ENCODE measurements at places on chromosomes 2 and 18.

DNA sequence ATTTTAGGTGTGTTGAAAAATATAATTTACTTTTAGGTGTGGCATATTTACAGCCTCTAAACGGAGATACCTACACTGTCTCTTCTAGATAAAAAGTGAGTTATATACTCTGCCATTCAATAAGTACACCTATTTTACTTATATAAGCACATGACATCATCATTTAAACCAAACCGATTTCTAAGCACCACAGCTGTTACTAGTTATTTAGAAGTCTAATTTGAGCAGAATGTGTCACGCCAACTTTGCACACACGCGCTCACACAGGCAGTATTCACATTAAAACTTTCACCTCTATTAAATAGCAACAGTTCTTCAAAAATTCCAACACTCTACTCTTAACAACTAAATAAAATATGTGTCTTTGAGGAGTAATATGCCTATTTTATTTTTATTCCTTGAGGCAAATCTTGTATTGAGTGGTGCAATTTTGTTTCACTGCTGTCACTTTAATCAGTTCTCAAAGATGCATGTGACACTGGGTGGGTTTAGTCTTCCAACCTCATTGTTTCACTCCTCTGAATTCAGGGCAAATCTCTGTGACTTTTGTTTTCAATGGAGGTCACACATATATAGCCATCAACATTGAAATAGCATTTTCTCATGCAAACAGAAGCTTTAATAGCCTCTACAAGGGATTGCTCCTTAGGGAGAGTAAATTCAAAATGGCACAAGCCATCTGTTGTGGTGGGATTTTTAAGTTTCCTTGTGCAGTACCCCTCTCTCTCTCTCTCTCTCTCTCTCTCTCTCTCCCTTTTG lies 721.0 kb downstream of the PLCL1 start:
- DNase-seq = no peak

DNA sequence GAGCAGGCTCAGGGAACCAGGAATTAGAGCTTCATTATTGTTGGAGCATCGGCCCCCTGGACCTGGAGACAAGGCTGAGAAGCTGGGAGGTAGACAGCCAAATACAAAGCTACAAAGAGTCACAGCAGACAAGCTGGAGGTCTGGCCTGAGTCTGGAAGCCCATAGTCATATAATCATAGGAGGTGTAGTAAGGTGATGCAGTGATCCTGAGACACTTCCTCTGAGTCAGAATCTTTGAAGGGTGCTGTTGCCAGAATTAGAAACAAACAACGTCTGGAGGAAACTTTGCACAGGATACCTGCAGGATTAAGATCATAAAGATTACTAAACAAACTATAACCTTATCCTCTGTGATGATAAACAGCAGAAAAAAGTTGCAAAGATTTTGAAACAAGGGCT lies 213.8 kb downstream of the DSC3 start:
- no peak for DNase-seq

GRCh38 chr2:24509425-24509824 lies 18.4 kb downstream of the NCOA1 start:
- no peak for DNase-seq

DNA sequence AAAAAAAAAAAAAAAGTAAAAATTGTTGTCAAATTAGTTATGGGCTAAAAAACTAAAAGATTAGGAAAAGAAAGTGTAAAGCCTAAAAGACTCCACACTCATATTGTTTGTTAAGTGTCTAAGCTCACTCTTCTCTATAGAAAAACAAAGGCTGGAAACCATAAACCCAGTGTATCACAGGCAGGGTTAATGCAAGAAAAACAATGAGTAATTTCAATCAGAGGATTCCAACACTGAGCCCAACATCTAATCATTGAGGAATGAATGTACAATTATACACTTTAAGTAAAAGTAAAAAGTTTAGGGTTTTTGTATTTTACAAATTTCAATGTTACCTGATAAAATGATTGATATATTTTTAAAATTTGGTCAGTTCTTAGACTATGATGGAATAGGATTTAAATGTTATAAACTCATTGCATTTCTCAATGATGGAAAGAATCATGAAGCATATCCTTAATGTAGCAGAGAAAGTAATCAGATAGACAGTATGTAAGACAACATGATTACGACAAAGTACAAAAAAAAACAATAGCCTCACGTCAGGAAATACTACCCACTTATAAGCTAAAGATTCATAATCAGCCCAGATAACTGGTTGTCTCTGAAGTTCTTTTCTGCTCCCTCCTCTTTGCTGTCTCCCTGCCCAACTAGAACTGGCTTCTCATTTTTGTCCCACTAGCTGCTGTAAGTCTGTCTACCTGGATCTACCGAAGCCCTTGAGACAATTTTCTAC lies 44.5 kb upstream of the SP3 start:
- DNase-seq = no peak

- no peak for DNase-seq
These were observed 321.7 kb upstream of the REV1 start for GRCh38 chr2:99811544-99811943.

GRCh38 chr2:110682267-110682666 lies 4.4 kb upstream of the BUB1 start:
- DNase-seq = no peak

DNA sequence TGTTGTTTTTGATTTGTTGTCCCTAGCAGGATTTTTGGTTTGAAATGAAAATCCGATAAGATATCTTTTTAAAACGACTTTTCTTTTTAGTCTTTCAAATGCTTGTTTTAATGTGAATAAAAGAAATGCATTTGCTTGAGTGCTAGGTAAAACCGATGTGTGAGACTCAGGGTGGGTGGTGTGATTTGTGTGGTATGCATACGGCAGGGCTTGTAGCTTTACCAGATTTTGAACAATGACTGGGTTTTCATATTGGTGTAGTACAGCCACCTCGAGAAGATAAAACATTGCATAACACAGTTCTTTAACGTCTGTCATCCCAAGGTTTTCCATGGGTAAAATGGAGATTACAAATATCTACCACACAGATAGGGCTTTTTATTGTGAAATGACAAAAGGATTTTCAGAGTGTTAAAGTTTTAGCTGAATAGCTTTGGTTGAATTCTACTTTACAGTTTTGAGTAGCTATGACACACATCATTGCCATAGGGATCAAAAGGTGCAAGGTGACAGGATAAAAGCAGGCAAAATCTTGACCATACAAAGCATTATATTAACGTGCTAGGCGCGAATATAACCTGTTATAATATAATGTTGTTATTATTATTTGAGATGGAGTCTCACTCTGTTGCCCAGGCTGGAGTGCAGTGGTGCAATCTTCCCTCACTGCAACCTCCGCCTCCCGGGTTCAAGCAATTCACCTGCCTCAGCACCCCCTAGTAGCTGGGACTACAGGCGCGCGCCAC lies 824 bp upstream of the ZNF638 start:
- DNase-seq = no peak

DNA sequence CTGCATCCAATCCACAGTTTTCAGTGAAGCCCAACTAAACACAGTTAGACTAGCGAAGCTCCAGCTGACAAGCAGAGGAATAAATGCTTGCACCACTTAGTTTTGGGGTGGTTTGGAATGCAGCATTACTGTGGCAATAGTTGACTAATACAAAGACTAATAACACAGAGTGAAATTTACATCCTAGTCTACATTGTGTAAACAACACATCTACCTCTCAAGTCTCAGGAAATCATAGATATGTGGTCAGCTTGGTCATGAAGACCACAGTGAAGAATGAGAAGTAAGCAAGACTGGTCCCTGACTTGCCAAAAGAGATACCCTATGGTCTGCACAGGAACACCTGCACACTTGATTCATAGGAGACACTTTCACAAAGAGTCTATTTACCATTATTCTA lies 155.1 kb upstream of the TANK start:
- no peak for DNase-seq

GRCh38 chr2:20348542-20348941 lies 2.1 kb downstream of the PUM2 start:
- DNase-seq = peak; percentile 41

- no peak for DNase-seq
These were observed 665.2 kb upstream of the ID2 start for GRCh38 chr2:8016688-8017087.

- DNase-seq = no peak
These were observed 194.2 kb downstream of the TXNL1 start for GRCh38 chr18:56444201-56444600.

DNA sequence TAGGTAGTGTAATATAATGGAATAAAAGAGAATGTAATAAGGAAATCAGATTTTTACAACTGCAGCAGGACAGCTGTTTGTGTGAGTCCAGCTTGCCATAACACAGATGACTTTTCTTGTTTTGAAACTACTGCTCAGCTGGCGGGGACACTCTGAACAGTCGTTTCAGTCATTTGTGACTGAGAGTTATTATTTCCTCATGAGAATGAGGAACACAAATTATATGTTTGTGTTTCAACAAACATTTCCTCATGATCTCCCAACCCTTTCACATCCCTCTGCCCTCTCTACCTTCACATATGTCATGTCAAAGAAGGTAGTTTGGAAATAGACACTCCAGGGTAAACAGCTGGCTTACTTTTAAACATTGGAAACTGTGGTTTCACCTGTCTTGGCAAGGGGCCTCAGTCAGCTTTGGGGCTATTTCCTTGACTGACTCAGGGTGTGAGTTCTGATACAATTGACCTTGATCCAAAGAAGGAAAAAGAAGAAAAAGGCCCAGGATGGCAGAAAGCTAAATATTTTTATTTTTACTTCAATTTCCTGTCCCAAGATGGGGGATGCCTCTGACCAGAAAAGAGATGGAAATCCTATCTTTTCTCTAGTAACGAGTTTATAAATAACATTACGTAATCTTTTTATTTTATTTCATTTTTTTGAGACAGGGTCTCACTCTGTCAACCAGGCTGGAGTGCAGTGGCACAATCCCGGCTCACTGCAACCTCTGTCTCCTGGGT lies 593 bp downstream of the SP140L start:
- no peak for DNase-seq

All from stimulated activated CD8-positive, alpha-beta memory T cell treated with anti-CD3 and anti-CD28 coated beads, Interleukin-4, amount 100 ng/mL, for 48 hours (primary cell).